Large intestine (tissue), 12 donors: ENCODE measurements at places on chromosomes 16 and 17.
A peak's percentile ranks its signal among the peaks of the same experiment; 100 is the strongest.

DNA sequence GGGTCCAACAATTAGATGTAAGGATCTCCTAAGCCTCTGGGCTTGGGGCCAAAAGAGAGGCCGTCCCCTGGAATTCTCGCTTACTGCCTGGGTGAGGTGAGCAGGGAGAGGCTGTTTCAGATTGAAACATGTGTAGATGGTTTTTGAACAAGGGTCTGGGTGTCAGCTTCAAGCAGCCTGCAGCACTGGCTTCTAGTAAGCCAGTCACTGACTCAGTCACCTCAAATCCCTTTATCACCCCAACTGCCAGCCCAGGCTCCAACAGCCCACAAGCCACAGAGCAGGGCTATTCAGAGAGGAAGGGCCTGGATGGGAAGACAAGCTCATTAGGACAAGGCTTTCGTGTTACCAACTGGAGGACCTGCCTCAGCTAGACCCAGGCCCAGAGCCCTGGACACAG lies 180.2 kb downstream of the CCT6B start:
- DNase-seq = no peak

DNA sequence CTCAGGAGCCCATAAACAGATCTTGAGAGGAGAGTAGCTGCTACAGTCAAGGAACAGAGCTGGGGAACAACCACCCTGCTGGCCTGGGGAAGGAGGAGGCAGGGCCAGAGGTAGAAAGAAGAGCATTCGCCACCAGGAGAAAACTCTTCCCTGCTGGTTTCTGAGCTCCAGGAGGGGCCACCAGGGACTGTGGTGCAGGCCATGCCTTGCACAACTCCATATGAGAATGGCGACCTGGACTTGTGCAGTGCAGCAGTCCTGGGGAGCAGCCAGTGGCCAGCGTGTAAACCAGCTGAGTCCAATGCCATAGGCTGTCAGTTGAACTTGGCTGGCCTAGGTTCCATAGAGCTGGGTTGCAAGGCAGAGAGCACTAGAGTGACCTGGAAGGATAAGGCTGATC lies 11.6 kb downstream of the SLC13A2 start:
- no peak for DNase-seq

GRCh38 chr17:48617471-48618255 lies 2.6 kb upstream of the HOXB8 start:
- no peak for DNase-seq

DNA sequence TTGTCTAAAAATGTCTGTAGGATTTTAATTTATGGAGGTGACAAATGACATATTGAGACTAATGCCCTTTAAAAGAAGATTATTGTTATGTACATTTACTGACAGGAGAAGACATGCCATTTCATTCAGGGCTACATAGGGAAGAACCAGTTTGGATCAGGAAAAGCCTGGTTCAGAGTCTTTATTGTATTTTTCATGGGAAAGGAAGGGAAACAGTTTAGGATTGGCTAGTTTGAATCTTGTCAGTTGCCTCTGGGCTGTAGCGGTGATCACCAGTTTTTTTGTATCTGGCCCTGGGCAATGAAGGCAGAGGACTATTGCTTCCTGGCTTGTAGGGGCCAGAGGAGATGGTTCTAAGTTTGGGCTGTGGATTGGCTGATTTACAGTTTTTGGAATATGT lies 31.8 kb downstream of the NSRP1 start:
- no peak for DNase-seq

DNA sequence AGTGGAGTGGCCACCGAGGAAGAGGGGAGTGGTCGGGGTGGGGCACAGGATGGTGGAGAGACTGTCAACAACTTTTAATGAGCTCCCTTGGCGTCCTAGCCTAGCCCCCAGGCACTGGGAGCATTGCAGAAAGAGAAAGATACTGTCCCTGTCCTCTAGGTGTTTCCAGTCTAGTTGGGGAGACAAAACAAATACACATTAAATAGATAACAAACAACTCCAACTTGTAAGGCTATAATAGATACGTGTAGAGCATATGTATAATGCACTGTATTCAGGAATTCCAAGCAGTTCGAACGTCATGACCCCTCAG lies 435 bp upstream of the UBE2O start:
- DNase-seq = no peak

- no peak for DNase-seq
These were observed 50.5 kb upstream of the CCL1 start for GRCh38 chr17:34413443-34414119.

DNA sequence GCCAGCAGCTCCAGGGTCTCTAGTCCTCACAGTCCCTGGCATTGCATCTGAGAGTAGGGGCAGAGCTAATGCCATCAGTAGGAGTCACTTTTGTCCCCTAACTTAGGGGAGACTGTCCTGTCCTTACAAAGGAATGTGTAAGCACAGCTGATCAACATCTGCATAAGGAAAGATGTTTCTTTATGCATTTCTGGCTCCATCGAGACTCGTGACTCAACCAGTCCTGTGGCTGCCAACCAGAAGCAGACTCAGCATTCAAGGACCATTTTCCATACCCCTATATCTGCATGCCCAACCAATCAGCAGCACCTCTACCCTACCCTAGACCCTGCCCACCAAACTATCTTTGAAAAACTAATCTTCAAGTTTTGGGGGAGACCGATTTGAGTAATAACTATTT lies 8.2 kb upstream of the MPP2 start:
- DNase-seq = no peak

- no peak for DNase-seq
These were observed 42.4 kb upstream of the NUDT7 start for GRCh38 chr16:77679901-77680300.

DNA sequence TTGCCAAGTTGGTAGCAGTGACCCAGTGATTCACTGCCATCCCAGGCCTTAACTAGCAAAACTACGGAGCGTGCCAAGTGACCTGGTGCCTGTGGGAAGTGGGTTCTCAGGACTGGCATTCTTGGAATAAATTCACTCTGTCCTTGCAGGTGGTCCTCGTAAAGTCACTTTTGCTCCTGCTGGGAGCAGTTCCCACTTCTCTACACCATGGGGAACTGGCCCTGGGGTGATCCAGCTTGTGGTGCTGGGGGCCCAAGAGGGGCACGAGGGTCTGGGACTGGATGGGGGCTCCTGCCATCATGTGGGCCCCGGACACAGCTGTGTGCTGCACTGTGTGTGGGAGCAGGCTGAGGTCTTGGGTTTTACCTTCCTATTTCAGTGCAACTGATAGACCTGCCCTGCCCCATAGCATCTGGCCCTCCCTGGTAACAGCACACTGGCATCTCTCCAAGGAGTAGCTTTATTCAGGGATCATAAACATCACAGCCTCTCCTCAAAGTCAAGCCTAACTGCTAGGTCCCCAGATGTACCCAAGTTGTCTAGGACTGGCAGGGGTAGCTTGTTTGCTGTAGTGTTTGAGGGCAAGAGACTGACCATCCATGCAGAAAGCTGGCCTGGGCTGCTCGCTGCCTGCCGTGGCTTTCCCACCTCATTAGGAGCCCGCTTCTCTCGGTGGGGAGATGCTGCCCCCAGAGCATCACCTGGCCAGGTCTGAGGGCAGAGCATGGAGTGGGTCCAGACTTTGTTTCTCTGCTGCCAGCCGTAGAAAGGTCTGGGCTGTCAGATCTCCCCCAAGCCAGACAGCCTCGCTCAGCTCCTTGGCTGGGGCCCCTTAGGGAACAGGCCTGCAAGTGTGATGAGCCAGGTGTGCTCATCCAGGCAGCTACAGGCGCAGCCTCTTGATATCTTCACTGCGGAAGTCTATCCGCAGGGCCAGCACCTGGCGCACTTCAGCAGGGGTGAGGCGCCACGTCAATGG lies 26.0 kb downstream of the FCSK start:
- DNase-seq = no peak

GRCh38 chr17:48597778-48598631 lies 4.4 kb upstream of the HOXB5 start:
- DNase-seq = no peak

DNA sequence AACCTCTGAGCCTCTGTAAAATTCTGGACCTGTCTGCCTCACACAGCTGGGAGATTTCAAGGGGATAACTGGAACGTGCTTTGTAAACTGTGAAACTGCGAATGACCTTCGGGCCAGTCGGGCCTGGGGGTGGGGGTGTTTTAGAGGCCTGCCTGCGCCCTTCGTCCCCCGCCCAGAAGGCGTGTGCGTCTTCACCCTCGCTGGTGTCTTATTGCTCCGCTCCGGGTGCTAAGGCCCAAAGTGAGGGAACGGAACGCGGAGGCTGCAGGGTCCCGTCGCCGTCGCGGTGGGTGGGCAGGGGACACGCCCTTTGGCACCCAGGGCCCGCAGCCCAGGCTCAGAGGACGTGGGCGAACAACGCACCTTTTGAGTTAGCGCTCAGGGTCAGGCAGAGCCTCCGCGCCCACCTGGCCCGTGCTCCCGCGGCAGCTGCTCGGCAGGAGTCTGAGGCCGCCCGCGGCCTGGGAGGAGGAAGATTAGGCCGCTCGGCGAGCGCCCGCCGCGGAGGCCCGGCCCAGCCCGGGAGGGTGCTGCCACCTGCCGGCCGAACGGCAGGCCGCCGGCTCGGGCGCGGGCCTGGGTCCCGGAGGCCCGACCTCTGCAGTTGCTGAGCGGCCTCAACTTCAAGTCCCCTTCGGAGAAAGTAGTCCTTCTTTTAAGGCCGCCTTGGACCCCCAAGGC lies 29.7 kb downstream of the DCAKD start:
- peak; percentile 40 for DNase-seq

GRCh38 chr17:74194682-74195081 lies 8.8 kb upstream of the RPL38 start:
- DNase-seq = no peak

GRCh38 chr17:82802075-82802780 lies 37.6 kb downstream of the ZNF750 start:
- no peak for DNase-seq

DNA sequence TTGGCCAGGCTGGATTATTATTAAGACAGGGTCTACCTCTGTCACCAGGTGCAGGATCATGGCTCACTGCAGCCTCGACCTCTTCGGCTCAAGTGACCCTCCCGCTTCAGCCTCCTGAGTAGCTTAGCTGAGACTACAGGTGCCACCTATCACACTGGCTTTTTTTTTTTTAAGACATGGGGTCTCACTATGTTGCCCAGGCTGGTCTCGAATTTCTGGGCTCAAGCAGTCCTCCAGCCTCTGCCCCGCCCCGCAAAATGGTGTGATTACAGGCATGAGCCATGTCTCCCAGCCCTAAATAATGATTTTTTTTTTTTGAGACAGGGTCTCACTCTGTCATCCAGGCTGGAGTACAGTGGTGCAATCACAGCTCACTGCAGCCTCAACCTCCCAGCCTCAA lies 5.8 kb downstream of the OVCA2 start:
- DNase-seq = no peak

DNA sequence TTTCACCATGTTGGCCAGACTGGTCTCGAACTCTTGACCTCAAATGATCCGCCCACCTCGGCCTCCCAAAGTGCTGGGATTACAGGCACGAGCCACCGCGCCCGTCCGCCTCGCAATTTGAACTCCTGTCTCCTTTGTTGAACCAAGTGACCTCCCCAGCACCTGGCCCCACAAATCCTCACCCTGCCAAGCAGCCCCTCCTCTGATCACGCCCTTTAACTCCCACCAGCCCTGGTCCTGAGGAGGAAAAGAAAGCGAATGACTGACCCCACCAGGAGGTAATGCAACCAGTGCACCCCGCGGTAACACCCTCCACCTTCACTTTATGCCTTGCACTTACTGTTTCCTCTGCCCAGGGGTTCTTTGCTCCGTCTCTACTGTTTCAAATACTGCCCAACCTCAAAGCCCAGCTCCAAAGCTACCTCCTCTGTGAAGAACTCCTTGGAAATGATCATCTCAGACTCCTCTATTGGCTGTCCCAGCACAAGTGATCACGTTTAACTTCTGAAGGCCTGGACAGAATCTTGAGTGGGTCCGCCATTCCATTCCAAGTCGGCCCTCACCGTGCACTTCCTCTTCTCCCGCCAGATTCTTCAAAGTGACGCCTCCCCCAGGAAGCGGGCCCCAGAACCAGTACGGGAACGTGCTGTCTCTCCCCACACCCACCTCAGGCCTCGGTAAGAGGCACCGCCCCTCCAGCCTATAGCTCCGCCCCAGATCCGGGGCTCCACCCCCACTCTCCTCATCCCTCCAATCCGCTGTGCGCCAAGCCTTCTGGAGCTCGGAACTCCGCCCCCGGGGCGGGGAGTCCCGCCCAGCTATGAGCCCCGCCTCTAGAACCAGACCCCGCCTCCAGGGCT lies 4.4 kb downstream of the CD19 start:
- peak; percentile 95 for DNase-seq

DNA sequence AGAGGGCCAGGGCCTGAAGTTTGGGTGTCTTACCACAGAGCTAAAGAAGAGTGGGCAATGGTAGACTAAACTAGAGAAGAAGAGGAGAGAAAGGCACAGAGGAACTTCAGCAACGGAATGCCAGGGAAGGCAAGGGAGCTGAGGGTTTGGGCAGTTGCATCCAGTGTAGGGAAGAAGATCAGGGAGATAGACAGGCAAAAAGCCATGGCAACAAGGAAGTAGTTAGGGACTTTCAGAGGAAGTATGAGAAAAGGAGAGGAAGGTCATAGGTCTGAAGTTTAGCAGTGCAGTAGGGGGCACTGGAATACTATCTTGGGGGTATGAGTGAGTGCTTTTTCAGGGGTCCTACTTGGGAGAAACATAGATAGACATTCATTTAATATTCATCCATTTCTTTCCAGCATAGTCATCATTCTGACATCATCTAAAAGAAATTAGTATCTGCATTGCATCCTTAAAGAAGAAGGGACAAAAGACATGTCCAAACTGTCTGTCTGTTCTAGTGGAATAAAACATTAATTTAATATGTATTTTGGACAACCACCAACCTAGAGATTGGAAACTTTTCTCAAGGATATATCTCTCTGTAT lies 2.2 kb upstream of the NF1 start:
- no peak for DNase-seq

DNA sequence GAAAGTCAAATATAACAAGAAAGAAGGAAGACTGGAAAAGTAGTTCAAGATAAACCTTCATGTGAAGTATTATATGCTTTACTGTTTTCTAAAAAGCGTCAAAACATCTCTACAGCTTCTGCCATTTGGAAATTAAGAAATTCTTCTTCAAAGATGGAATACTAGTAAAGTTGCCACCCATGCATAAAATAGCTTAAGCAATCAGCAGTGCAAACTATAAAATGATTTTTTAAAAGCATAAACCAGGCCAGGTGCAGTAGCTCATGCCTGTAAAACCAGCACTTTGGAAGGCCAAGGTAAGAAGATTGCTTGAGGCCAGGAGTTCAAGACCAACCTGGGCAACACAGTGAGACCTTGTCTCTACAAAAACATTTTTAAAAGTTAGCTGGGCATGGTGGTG lies 68.2 kb downstream of the USP32 start:
- no peak for DNase-seq

- DNase-seq = no peak
These were observed 68.6 kb upstream of the MRTFB start for GRCh38 chr16:14002416-14002990.

GRCh38 chr16:15605839-15606517 lies 37.0 kb downstream of the MARF1 start:
- DNase-seq = no peak

GRCh38 chr16:77856438-77857160 lies 68.2 kb downstream of the VAT1L start:
- DNase-seq = no peak

- DNase-seq = no peak
These were observed 29.5 kb upstream of the MED9 start for GRCh38 chr17:17447264-17447663.

- DNase-seq = no peak
These were observed 3.1 kb downstream of the MMP2 start for GRCh38 chr16:55482056-55482455.

GRCh38 chr16:58499615-58500351 lies at the start of gene NDRG4:
TSS of gene NDRG4 (plus strand) at chr16:58500143. CDS start at chr16:58500249, 106 bp downstream.
- DNase-seq = peak; percentile 51
